Peyer's patch (tissue), 4 donors: ENCODE measurements at places on chromosomes 11 and 22.

DNA sequence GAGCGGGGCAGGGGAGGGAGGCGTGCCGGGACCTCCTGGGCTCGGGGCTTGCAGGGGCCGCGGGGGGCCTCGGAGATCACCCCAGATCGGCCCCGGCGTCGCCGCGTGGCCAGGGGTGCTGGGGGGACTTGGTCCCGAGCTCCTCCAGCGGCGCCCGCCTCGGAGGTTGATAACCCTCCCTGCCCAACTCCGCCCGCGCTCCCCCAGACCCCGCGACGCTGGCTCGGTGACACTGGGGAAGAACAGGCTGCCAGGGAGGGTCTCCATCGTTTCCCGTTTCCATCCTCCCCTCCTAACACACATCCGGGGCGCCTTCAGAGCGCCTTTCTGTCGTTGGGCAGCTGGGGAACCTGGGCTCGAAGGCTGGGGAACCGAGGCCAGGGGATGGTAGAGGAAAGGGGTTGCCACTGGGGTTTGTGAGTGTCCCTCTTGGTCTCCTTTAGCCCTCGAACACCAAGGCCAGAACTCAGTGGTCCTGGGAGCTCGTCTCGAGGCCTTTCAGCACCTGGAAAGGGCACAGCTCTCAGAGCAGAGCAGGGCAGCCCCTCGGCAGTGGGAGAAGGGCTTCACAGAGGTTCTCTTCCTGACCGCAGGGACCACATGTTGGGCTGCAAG lies 431 bp downstream of the SLC37A2 start:
- DNase-seq, result peak; percentile 48

DNA sequence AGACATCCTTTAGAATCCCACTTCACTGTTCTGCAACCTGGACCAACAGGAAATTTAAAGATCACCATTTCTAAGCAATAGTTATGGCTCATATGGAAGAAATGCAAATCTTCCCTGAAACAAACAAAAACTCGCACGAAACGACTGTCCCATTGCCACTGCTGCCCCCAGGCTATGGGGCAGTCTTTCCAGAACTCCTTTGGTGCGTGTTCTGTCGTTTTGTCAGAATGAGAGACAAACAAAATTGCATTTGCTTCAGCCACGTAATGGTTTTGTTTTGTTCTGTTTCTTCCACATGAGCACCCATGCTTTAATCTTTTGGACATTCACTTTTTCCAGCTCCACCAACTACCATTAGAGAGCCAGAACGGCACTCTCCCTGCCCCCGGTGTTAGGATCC lies 10.8 kb upstream of the FBLN1 start:
- no peak for DNase-seq

GRCh38 chr22:32531931-32532819 lies 57.6 kb downstream of the FBXO7 start:
- no peak for DNase-seq

DNA sequence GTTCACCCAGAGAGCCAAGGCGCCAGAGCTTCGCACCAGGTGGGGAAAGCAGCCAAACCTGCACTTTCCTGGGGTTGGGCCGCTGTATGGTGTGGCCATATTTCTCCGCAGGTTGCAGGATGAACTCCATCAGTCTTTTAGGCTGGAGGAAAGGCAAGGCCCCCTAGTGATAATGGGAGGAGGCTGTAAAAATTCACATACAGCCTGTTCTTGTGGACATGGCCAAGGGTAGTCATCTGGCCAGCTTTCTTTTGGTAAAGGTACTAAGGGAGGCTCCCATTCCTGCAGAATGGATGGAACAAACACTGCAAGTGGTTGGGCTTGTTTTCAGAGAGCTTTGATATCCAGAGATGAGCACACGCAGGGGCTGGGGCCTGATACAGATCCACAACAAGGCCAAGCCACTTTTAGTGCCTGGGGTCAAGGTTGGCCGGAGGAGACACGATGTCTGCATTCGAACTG lies 29.6 kb downstream of the C22orf31 start:
- no peak for DNase-seq

GRCh38 chr11:19347911-19348310 lies 107.2 kb upstream of the E2F8 start:
- no peak for DNase-seq

GRCh38 chr22:50693462-50693861 lies 20.8 kb downstream of the SHANK3 start:
- no peak for DNase-seq

GRCh38 chr11:62669420-62670161 lies 1.9 kb upstream of the UQCC3 start:
- no peak for DNase-seq

DNA sequence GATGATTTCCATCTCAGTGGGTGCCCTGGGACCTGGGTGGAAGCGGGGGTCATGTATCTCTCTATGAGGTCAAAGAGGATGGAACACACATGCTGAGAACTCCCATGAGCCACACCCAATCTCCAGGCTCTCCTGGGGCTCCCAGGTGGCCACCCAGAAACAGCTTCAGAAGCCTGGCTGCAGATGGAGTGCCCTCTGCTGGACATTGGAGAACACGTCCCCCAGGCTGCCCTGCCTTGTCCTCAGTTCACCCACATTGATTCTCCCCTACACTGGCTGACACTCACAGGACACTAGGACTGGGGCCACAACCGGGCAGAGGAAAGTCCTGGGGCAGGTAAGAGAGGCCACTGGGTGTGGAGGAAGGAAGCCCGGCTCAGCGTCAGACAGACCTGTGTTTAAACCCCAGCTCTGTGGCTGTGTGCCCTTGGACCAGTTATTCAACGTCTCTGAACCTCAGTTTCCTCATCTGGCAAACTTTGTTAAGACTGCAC lies 4.5 kb upstream of the NOL12 start:
- peak; percentile 91 for DNase-seq

- DNase-seq, result no peak
Observed at GRCh38 chr11:396948-397548, 3.0 kb downstream of the PKP3 start.
